ENCODE measurements at places on chromosomes 11 and 22.

GRCh38 chr11:107040433-107041087, 22.3 kb upstream of the GUCY1A2 start:
- DNase-seq = peak; percentile 22

- DNase-seq = no peak
These were observed 1.8 kb upstream of the SERPIND1 start for GRCh38 chr22:20771918-20772625.

DNA sequence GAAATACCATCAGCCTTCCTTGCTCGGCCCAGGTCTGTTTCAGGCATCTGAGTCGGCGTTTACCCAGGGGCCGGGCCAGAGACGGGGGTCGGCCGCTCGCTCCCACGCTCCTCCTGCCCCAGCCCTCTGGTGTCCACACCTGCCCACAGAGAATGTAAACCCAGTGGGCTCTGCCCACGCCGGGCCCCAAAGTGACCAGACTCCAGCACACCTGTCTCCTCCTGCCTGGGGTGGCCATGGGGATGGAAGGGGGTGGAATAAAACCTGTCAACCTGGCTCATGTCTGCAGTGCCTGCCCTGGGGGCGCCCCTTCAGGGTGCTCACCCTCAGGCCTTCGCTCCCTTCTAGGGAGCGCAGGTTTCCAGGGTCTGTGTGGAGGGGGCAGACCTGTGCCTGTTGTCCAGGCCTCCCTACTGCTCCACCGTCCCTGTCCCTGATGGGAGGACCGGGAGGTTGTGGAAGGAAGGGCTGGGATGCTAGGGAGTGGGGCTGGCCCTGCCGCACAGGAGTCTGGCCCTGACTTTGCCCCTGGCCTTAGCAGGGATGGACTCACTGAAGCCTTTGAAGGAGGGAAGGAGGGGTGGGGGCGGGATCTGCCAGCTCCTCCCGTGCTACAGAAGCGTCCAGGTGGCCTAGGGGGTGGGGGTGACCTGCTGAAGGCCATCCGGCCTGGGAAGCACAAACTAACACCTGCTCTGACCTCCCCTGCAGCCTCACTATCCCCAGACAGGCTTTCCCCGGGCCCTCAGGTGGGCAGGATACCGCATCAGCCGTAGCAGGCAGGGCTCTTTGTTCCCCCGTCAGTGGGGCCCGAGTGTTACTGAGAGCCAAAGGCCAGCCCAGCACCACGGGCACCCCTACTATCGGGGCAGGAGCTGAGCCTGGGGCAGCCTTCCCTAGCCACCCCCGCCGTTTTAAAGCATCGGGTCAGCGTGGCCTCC, 14.7 kb upstream of the ARHGAP8 start:
- DNase-seq = no peak

DNA sequence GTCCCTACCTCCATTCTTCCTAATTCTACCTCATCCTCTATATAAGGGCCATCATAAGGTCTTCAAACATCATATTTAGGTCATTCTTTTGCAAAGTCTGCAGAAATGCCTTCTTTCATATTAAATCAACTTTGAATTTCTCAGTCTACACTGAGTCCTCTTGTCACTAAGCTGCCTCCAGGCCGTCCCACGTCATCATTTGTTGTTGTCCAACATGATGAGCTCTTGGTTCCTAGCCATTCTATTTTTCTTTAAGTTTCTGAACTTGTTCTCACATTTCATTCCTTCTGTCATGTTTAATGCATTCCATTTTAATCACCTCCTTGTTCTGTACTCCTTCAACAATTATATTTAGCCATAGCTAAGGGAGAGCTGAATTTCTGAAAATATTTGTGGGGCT, 59.2 kb upstream of the PGR start:
- no peak for DNase-seq

- no peak for DNase-seq
These were observed 113.5 kb downstream of the SLC1A2 start for GRCh38 chr11:35305670-35306382.

GRCh38 chr22:45226503-45227186, 14.0 kb downstream of the KIAA0930 start:
- peak; percentile 98 for DNase-seq

DNA sequence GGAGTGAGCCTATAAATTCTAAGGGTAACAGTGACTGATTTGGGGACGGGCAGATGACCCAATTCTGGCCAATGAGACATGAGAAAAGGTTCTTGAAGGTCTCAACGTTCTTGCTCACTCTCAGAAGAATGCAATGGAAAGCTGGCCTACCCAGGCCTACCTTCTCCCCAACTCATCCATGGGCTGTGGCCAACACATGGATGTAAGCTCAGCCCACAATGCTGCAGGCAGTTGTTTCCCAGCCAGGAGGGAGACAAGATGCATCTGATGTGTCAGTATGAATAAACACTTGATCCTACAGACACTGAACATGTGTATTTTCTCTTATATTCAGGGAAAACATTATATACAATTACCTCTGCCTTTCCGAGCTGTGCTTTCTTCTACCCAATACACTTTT, 24.4 kb downstream of the PI4KA start:
- DNase-seq = no peak

GRCh38 chr22:42769574-42770447, 49.1 kb upstream of the A4GALT start:
- peak; percentile 32 for DNase-seq

GRCh38 chr11:117878314-117878938, 2.0 kb upstream of the FXYD6 start:
- no peak for DNase-seq

DNA sequence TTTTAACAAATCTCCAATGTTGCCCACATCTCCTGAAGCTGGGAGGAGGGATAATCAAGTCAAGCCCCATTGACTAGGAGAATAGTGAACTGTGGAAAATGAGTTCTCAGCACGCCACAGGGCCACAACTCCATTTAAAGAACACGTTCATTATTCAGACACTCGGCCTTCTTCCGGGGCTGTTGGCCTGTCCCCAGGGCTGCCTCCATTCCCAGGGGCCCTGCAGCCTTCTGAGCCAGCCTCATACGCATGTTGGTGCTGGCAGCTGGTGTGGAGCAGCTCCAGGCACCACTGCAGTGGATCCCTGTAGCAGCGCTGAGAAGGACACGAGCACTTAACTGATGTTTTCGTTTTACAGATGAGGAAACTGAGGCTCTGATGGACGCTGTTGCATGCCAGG, 87.5 kb upstream of the RCN1 start:
- DNase-seq = no peak

- DNase-seq = no peak
These were observed 30.4 kb upstream of the SYT7 start for GRCh38 chr11:61611309-61611708.

- DNase-seq = no peak
These were observed 26.3 kb downstream of the TRMU start for GRCh38 chr22:46361826-46362202.

- DNase-seq = no peak
These were observed 1.0 kb downstream of the ZBTB16 start for GRCh38 chr11:114060392-114061047.

DNA sequence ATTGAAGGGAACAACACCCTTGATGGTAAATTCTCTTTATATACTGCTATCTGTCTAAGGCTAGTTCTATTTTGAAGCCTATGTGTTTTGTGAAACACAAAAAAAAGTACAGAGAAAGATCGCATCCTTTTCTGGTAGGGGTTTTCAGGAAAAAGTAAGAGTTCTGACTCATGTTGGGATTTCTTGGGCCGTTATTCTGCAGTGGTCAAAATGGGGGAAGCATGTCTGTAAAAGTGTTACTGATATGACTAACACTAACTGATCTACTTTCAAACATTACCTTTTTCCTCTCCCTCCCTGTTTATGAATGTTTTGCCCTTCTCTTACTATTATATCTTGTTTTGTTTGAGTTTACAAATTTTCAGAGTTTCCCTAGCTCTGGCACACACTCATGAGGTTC, 53.9 kb downstream of the CTNND1 start:
- DNase-seq = no peak

GRCh38 chr11:87870086-87870485, 305.2 kb downstream of the RAB38 start:
- no peak for DNase-seq

DNA sequence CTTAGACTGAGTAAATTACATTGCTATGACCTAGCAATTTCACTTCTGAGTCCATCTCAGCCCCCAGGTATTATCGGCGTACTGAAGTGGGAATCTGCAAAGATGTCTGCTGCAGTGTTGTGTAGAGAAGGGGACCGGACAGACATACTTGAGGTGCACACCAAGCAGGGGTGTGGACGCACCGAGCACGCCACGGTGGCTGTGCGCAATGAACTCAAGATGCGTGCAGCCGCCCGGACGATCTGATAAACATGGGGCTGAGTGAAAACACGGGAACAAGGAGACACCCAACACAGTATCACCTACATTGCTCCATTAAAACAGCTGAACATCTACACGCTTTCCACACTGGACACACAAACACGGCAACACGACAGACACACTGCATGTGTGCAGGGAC, 454.3 kb downstream of the OPCML start:
- DNase-seq = no peak

Data from suppressor macrophage (primary cell).